Tibial nerve (tissue), 4 donors: ENCODE measurements at places on chromosomes 7 and 10. TPM values are rescaled to one million over a fixed set of nuclear protein-coding genes. Genes with fewer than 3 reads are reported as not detected.
A peak's percentile ranks its signal among the peaks of the same experiment; 100 is the strongest.

DNA sequence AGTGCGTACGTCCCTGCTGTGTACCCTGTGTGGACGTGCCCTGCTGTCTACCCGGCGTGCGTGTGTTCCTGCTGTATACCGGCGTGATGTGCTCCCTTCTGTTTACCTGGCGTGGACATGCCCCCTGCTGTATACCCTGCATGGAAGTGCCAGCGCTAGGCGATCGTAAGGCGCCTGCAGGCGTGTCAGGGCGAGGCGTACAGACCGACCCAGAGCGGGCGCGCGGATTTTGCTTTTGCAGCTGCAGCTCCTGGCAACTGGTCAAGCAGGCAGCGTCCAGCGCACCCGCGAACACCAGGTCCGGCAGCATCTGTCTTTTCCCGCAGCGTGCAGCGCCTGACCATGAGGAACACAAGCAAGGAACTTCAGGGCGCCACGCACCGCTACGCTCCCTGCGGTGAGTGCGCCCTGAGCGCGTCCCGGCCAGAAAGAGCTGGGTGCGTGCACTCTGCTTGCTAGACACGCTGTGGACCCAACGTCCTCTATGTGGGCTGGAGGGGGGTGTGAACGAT, 680 bp downstream of the C7orf57 start:
- no peaks in the 10 kb centered on the region for H3K4me1 ChIP-seq
- DNase-seq = no peak
- H3K36me3 ChIP-seq = no peaks in the 10 kb centered on the region
- H3K27ac ChIP-seq = no peak overlapping the region
- no peaks in the 10 kb centered on the region for H3K27me3 ChIP-seq

ARHGAP22 gene
- 16.5 TPM for total RNA-seq

DNA sequence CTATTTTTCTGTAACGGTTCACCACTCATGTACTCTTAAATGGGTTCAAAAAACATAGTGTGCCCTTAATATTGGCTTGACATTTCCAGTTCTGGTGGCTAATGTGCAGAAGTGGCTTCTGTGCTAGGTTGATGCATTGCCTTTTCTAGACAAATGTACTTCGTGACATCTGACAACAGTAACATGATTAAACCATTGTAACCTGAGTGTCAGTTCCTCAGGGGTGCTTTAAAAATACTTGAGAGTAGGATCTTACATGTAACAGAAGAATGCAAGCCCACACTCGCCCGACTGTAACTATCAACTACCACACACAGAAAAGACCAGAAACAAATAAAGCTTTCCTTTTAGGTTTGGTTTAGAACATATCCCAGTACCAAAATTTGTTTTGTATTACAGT, 393.4 kb upstream of the NFE2L3 start:
- no peak for DNase-seq
- H3K4me3 ChIP-seq = no peak overlapping the region

DNA sequence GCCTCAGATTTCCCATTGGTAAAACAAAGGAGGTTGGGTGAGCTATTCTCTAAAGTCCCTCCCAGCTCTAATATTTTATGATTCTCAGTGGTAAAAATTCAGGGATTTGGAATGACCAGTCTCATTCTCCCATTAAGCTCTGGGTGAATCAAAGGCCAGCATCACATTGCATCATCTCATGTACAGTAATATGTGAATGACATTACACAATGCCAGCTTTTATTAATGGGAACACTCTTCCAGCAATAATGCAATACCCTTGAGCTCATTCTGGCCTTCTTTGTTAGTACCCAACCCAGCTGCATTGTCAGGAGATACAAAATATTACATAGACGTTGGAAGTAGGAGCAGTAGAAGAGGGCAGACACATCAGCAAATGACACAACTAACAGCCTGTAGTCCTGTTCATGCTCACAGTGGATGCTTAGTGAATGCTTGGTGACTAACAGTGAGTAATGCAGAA, 100.0 kb upstream of the EGR2 start:
- H3K4me3 ChIP-seq = no peak overlapping the region
- H3K36me3 ChIP-seq = no peaks in the 10 kb centered on the region
- H3K27me3 ChIP-seq = no peaks in the 10 kb centered on the region
- no peak for DNase-seq
- H3K4me1 ChIP-seq = peaks cover 5% of the 10 kb centered on the region
- no peak overlapping the region for H3K27ac ChIP-seq

DNA sequence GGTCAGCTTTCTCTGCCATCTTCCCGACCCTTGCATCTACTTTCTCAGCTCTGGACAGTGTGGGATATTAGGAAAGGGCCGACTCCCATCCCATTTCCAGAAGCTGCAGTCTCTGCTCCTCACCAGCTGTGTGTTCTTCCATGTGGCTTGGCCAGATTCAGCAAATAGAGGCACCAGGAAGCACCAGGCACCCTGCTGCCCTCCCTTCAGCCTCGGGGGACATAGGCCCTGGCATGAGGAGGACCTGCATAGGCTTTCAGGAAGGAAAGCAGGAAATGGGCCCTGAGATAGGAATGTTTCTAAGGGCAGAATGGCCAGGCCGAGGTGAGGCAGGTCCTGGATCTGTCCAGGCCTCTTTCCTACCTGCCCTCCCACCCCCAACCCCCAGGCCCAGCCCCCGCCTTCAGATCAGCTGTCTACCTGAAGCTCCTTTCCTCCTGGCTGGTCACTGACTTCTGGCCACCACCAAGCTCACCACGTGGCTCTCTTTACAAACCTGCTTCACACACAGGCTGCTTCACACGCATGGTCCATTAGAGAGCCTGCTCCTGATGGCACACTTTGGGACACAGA, 27.5 kb upstream of the PURB start:
- no peak overlapping the region for H3K4me3 ChIP-seq
- DNase-seq = no peak
- H3K36me3 ChIP-seq = no peaks in the 10 kb centered on the region

DNA sequence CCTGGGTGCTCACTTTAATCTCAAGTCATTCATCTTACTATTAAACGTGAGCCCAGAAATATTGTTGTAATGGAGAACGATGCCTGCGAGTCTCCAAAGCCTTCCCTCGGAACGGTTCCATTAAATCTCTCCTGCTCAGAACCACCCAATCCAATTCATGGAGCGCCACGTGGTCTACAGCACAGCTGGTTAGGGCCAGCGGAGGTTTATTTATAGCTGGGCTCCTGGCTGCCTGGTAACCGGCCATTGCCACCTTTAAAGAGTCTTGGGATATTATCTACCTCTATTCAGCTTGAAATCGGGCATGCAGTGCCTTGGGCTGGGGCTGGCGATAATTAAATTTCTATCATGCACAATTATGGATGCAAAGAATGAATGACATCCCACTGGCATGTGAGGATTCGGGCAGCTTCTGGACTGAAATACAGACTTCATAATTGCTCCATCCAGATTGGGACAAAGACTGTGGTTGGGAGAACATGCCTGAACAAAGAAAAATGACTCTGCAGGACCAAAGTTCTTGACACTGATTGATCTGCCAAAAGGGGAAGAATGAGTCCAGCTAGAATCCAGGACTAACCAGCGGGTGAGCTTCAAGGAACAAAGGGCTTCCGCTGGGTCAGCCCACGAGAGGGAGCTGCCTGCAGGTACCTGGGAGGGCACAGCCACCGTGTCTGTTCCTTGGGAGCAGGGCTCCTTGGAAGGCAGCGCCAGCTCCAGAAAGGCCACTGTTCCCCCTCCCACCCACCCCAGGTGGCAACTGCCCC, 7.3 kb downstream of the FAM20C start:
- no peak overlapping the region for H3K27ac ChIP-seq
- DNase-seq = no peak
- peaks cover 5% of the 10 kb centered on the region for H3K36me3 ChIP-seq
- no peak overlapping the region for H3K4me3 ChIP-seq

DNA sequence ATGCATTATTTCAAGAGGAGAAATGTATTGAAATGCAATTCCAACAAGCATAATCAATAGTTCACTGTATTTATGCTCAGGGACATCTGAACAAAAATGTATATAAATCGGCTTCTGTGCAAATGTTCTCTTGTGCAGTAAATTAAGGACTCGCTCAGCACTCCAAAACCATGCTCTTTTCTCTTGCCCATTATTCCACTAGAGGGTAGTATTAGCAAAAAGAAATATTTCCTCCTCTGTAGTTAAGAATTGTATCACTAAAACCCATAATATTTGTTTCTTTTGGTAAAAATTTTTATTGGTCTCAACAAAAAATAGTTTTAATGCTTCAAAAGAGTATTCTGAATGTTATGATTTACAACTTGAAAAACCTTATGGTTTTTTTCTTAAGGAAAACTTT, 803.1 kb downstream of the PCDH15 start:
- no peak overlapping the region for H3K27ac ChIP-seq
- H3K36me3 ChIP-seq = no peaks in the 10 kb centered on the region
- no peak for DNase-seq
- no peaks in the 10 kb centered on the region for H3K27me3 ChIP-seq

AS3MT gene
- 9.6 TPM for total RNA-seq

DNA sequence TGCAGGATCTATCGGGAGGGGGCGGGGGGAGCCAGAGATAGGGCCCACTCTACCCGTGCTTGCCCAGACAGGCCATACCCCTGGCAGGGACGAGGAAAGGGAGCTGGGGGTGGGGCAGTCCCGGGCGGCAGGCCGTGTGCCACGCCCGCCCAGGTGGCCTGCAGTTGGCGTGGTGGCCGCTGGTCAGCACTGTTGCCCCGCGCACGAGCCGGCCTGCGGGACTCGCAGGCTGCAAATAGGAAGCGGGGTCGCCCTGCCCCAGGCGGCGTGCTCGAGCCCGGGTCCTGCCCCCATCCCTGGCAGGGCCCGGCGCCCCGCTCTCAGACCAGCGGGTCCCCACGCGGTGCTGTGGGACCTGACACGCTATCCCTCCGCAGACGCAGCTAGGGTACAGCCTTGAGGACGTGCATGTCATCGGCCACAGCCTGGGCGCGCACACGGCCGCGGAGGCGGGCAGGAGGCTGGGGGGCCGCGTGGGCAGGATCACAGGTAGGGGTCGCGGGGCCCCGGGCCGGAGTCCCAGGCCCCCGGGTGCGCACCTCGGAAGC, 6.7 kb downstream of the PNLIPRP2 start:
- no peaks in the 10 kb centered on the region for H3K27me3 ChIP-seq
- no peak for DNase-seq
- H3K4me1 ChIP-seq = peaks cover 12% of the 10 kb centered on the region
- H3K27ac ChIP-seq = peak overlapping the region; percentile 80
- H3K4me3 ChIP-seq = peak overlapping the region; percentile 36
- no peaks in the 10 kb centered on the region for H3K36me3 ChIP-seq

DNA sequence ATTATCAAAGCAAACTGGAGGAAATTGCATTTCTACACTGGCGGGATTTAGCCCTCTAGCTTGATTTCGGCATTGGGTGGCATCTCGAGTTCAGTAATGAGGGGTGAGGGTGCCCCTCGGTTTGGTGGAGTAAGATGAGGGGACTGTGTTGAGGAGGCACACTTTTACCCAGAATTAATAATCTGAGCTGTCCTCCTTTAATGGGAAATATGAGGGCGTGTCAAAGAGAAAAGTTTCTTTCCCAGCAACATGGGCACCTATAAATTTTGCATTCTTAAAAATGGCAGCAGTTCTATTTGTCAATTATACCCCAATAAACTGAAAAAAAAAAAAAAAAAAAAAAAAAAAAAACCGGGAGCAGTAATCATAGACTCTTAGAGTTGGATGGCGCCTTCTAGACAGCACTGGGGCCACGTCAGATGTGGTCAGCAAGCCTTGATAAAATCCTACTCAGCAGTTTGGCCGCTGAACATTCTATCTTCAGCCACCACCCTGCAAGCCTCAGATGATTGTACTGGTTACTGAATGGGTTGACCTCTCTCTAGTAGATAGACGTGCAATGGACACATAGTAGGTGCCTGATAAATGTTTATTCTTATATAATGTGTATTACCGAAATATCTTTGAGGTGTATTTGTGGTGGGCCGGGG, 931 bp downstream of the PAPSS2 start:
- peak overlapping the region; percentile 76 for H3K27ac ChIP-seq
- H3K4me3 ChIP-seq = peak overlapping the region; percentile 71
- no peaks in the 10 kb centered on the region for H3K36me3 ChIP-seq
- H3K4me1 ChIP-seq = peaks cover 6% of the 10 kb centered on the region
- DNase-seq = peak; percentile 46

- H3K27ac ChIP-seq = no peak overlapping the region
- no peaks in the 10 kb centered on the region for H3K4me1 ChIP-seq
- no peak overlapping the region for H3K4me3 ChIP-seq
- H3K36me3 ChIP-seq = no peaks in the 10 kb centered on the region
Observed at GRCh38 chr7:114648117-114648516, 233.5 kb downstream of the FOXP2 start.

CRYGN gene
- total RNA-seq = 0.59 TPM

DNA sequence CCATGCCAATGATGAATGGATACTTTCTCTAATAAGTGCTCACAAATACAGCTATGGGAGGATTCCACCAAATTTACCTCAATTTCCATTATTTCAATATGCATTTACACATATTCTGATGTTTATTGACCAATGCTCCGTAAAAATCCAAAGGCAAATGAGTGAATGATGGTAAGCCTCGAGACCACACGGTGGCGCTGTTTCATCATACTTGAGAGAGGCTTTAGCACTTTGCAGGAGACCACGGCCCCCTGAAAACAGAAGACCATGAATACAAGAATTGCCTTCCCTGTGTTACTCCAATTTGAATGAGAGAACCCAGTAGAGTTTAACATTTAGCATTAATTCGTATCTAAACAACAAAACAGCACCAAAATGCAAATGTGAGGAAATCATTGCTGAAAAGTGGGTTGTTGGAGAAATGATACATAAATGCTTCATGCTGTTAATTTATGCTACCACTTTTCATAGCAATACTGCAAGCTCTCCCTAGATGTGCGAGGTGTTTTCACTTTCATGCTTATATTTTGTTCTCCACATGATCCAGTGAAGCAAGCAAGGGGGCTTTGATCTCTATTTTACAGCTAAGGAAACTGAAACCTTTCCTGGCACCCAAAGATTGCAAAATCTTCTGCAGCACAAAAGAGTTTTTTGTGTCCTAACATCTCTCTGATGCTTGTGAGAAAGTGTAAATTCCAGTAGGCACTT, 35.4 kb downstream of the TRIL start:
- H3K36me3 ChIP-seq = no peaks in the 10 kb centered on the region
- H3K4me3 ChIP-seq = no peak overlapping the region
- H3K27me3 ChIP-seq = no peaks in the 10 kb centered on the region
- peak; percentile 85 for DNase-seq
- H3K4me1 ChIP-seq = peaks cover 8% of the 10 kb centered on the region

PTPRZ1 gene
- total RNA-seq = 5.9 TPM

GRCh38 chr7:3215624-3216585, 85.1 kb upstream of the SDK1 start:
- no peaks in the 10 kb centered on the region for H3K4me1 ChIP-seq
- DNase-seq = no peak
- no peaks in the 10 kb centered on the region for H3K36me3 ChIP-seq
- H3K4me3 ChIP-seq = no peak overlapping the region
- no peaks in the 10 kb centered on the region for H3K27me3 ChIP-seq
